Omental fat pad (tissue), 4 donors: ENCODE measurements at places on chromosomes 2 and 18.

- DNase-seq = no peak
These were observed 464.0 kb downstream of the EIPR1 start for GRCh38 chr2:2913601-2914120.

DNA sequence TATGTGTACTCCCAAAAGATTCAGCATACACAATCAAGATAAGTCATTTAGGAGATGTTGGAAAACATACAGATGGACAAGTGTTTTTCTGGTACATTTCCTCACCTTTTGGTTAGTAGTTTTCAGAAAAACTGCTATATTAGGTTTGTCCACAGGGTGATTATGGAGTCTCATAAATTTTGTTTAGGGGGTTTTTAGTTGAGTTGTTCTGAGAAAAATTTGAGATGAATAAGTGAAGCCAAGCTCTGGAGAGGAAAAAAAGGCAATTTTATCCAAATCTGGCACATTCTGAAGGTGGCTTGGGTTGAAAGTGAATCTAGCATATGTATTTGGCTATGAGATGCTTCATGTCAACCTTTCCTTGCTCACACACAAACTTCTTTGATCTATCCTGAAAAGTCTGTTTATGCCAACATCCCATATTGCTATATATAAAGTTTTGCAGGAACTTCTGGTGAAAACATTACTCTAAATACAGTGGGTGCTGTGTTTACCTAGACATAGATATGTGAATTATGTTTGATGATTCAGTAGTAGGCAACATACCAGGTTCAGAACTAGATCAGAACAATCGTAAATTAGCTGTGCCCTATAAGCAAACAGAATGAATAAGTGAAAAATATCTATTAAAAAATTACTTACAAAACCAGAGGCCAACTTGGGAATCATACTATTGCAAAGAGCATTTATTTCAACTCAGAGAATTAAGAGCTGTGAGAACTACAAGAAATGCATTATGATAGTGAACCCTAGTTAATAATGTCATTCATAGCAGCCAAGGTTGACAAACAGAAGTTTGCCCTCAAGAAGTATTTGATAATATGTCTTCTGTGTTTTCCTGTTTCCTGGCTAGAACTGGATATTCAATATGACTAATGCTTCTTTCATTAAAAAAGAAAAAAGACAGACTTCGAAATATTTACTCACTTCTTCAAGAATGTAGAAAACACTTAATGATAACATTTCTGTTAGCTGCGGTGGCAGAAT lies 552.0 kb downstream of the IRS1 start:
- no peak for DNase-seq

- DNase-seq = no peak
These were observed 226.2 kb downstream of the SP3 start for GRCh38 chr2:173739006-173739405.

DNA sequence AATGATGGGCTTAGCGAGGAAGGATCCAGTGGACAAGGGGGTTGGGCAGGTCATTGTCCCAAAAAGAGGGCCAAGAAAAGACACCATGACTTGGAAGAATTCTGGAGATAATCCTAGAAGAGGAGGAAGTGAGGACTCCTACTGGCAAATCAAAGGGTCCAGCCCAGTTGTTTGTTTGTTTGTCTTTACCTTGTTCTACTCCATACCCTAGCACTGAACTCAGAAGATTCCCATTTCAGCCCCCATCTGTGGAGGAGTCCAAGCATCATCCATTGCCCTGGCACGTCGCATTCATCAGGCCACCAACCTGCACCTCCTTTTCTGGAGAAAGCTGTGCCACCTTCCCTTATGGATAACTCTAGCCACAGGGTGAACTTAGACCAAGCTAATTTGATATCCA lies 326.2 kb downstream of the EN1 start:
- no peak for DNase-seq
